Heart left ventricle (tissue), 16 donors: ENCODE measurements at places on chromosomes 7 and 10. TPM values are rescaled to one million over a fixed set of nuclear protein-coding genes. Genes with fewer than 3 reads are reported as not detected.
A peak's percentile ranks its signal among the peaks of the same experiment; 100 is the strongest.

SPDYE1 gene
- not detected for total RNA-seq

DNA sequence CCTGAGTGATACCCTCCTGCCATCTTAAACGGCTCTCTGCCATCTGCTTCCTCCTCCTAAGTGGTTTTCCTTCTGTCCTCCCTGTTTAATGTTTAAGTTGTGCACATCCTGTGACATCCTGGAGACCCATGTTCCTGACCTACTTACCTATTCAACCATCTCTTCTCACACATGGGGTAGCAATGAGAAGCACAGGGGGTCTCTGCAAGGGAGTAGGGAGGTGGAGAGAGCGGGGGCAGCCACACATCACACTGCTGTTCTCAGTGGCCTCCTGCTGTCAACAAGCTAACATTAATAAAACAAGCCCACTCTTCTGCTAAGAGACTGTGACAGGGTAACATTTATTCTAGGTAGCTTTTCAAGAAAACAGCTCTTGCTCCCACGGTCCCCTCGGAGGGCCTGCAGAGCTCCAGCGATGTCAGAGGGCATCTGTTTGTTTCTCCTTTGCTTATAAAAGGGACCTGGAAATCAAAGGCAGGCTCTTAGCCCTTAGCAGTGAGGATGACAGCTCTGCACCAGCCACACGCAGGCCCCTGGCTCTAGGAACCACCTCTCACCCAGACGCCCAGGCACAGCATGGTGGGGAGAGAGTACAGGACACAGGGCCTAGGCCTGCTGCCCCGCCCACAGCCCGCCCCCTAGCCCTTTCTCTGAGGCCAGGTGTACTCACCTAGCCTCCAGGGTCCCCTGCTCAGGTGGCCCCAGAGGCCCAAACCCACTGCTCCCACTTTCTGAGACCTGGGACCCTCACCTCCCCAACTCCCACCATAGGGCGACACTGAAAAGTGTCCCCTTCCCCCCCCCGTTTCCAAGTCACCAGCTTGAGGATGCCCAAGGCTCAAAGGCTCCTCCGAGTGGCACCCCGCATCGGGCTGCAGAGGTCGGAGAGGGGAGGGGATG, 943 bp upstream of the SLC18A2 start:
- peaks cover 7% of the 10 kb centered on the region for H3K4me1 ChIP-seq
- no peak for DNase-seq
- no peaks in the 10 kb centered on the region for H3K36me3 ChIP-seq
- H3K4me3 ChIP-seq, result no peak overlapping the region
- no peak overlapping the region for H3K27ac ChIP-seq

LAMB4 gene
- total RNA-seq, result not detected

PON1 gene
- total RNA-seq, result not detected

LIPN gene
- total RNA-seq, result not detected

GRCh38 chr10:23955456-23956225, 253.3 kb upstream of the KIAA1217 start:
- no peak overlapping the region for H3K27ac ChIP-seq
- H3K4me3 ChIP-seq, result no peak overlapping the region
- DNase-seq, result no peak
- no peaks in the 10 kb centered on the region for H3K4me1 ChIP-seq
- no peaks in the 10 kb centered on the region for H3K27me3 ChIP-seq
- no peaks in the 10 kb centered on the region for H3K36me3 ChIP-seq

NXPH1 gene
- total RNA-seq, result not detected

CLRN3 gene
- total RNA-seq, result not detected

DNA sequence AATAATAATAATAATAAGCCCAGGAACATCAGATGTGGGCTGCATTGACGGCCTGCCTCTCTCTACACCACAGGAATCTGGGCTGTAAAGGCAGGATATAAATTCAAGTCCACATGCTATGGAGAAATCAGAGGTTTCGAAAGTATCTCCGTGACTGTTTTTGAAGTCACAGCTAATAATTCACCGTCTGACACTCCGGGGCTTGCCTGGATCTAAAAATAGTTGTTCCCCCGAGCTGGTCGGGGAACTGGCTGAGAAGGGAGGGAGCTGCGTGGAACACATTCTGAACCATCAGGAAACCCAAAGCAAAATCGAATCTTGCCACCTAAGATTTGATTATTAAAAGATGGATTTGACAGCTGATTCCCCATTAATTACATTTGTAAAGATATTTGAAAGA, 35.4 kb downstream of the KLF6 start:
- peak overlapping the region; percentile 68 for H3K27ac ChIP-seq
- H3K27me3 ChIP-seq, result no peaks in the 10 kb centered on the region
- peak overlapping the region; percentile 40 for H3K4me3 ChIP-seq
- DNase-seq, result no peak

GRCh38 chr7:94656658-94656924, 658 bp upstream of the SGCE start:
- no peak for DNase-seq
- H3K4me1 ChIP-seq, result peaks cover 27% of the 10 kb centered on the region
- no peaks in the 10 kb centered on the region for H3K36me3 ChIP-seq
- H3K27me3 ChIP-seq, result peaks cover 3% of the 10 kb centered on the region

- H3K27me3 ChIP-seq, result no peaks in the 10 kb centered on the region
- no peaks in the 10 kb centered on the region for H3K36me3 ChIP-seq
- DNase-seq, result no peak
- no peak overlapping the region for H3K4me3 ChIP-seq
- no peak overlapping the region for H3K27ac ChIP-seq
These were observed 9.9 kb upstream of the SRRM3 start for GRCh38 chr7:76191783-76192240.
